CD4-positive, alpha-beta T cell treated with Interleukin-1 beta for 1 hour (primary cell): ENCODE measurements at places on chromosomes 1 and 21.

GRCh38 chr1:33097137-33097611 is 16.2 kb downstream of the AZIN2 start:
- DNase-seq, result no peak

DNA sequence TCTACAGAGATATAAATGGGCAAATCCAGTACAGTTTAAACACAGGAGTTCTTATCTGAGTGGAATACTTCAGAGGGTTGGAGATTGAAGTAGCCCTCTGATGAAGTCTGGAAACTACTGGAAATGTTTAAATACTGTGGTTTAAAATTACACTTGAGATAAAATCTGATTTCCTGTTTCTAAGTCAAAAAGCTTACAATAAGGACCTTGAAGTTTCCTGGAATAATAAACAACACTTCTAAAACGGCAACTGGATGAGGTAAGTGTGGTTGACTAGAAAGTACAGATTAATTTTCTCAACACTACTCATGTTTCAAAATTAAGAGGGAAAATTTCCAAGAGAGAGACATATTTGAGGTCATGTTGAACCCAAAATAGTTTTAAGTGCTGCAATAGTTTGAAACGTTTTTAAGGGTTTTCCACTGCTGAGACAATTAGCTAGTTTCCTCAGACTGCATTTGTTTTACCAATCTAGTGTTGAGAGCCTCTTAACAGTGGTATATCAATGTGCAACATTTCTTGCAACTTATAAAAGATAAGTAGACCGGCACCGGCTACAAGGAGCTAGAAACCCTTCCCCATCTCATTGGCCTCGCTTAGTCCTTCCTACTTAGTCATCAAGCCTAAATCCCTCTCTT is 27.4 kb downstream of the KCNA3 start:
- DNase-seq, result no peak

- DNase-seq, result no peak
These were observed 58.7 kb downstream of the PRDM16 start for GRCh38 chr1:3127738-3128137.

DNA sequence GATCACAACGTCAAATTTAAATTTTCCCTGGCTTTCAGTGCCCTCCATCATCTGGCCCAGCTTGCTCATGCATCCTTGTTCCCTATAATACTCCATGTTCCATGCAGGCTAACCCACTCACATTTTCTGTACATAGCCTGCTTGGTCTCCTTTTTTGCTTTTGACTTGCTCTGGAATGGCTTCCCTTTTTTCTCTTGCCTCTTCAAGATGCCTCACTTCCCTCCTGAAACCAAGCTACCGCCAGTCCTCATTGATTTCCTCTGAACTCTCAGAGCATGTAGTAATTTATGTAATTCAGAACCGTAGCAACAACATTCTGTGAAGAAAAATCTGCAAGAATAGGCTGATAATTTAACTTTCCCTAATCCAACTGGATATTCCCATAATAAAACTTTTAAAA is 10.3 kb downstream of the CAP1 start:
- no peak for DNase-seq

GRCh38 chr1:156928043-156928602 is 7.7 kb downstream of the LRRC71 start:
- no peak for DNase-seq

GRCh38 chr1:75625795-75626194 is 14.9 kb upstream of the SLC44A5 start:
- DNase-seq, result no peak

GRCh38 chr1:165467706-165468105 is 22.8 kb upstream of the RXRG start:
- no peak for DNase-seq

- DNase-seq, result no peak
These were observed 344.4 kb upstream of the PROX1 start for GRCh38 chr1:213643360-213643759.

- no peak for DNase-seq
These were observed 50.2 kb downstream of the UBE4B start for GRCh38 chr1:10082785-10083479.

DNA sequence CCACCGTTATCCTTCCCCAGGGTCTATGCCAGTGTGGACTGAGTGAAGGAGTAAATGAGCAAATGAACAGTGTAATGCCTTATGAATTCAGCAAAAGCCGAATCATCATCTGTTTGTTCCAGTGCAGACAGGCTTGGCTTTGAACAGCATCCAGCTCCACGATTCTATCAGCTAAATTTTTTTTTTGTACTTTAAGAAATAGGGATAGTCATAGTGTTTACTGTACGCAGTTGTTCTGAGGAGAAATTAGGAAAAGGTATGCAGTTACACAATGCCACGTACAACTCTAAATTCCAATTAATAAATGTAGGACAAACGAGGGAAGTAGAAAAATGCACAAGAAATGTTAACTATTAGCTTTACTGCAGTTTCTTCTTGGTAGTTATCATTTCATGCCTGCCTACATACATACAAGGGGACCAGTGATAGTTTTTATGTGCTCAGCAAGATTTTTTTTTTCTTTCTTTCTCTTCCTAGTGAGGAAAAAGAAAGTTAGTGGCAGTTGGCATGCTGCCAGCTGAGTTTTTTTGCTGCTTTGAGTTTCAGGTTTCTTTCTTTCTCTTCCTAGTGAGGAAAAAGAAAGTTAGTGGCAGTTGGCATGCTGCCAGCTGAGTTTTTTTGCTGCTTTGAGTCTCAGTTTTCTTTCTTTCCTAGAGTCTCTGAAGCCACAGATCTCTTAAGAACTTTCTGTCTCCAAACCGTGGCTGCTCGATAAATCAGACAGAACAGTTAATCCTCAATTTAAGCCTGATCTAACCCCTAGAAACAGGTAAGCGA is at the start of gene IFI44L:
TSS of gene IFI44L (plus strand) at position 646 of the 777 bp plus-strand sequence. CDS start 7,468 bp downstream, outside the sequence.
- DNase-seq, result peak; percentile 67

- DNase-seq, result no peak
These were observed 8.6 kb downstream of the C1orf35 start for GRCh38 chr1:228094432-228095016.

- DNase-seq, result no peak
These were observed 88.5 kb downstream of the TRIM11 start for GRCh38 chr1:228317891-228318810.

DNA sequence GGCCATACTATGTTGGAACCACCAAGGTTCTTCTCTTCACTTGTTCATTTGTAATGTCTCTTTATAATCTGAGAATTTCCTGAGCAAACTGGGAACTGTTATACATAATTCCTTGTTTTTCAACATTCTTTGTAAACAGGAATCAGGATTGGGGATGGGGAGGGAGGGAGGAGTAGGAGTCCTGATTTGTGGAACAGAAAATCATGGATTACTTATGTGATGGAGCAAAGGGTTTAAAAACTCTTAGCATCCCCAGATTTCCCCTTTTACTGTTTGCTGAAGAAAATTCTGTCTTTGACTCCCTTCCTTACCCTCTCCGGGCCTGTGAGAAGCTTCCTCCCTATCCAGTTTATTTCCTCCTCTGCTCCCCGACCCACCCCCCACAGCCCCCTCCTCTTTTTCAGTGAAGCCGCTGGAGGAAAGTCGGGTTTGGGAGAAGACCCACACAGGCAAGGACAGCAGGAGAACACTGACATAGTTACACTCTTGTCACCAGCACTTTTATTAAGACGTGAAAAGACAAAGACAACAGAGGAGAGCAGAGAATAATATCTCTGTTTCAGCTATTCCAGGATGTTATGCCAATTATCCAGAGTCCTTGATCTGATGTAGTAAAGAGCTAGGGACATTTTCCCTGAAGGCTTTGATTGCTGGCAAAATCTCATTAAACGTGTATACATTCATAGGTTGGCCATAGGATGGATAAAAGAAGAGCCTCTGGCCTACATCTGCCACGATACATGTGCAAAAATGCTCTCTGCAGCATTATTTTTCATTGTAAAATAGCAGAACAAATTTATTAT is 4.6 kb upstream of the NBPF1 start:
- no peak for DNase-seq

- no peak for DNase-seq
These were observed 85.0 kb downstream of the RGS21 start for GRCh38 chr1:192401825-192402224.

- no peak for DNase-seq
These were observed 1.7 kb downstream of the EPHA2 start for GRCh38 chr1:16153999-16154673.

DNA sequence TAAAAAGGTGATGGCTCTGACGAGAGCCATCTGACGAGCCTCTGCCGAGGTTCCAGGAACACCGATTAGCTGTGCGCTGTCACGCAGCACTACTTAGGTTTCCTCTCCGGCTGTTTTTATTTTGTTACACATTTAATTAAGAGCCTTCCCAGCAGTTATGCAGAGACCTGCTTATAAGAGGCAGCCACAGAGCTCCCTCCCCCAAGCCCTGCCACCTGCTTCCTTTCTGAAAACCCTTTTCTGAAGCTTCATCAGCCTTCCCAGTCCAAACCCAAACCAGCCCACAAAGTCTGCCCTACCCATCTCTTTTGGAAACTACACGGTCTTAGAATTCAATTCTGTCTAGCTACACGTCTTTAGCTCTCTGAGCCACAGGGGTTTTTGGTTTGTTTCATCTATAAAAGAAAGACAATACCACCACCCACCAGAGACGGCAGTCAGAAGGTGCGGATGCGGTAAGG is 49.1 kb downstream of the ERI3 start:
- DNase-seq, result no peak

- no peak for DNase-seq
These were observed 7.2 kb upstream of the TACSTD2 start for GRCh38 chr1:58584082-58584895.

GRCh38 chr1:218611916-218612585 is 266.9 kb downstream of the TGFB2 start:
- no peak for DNase-seq

DNA sequence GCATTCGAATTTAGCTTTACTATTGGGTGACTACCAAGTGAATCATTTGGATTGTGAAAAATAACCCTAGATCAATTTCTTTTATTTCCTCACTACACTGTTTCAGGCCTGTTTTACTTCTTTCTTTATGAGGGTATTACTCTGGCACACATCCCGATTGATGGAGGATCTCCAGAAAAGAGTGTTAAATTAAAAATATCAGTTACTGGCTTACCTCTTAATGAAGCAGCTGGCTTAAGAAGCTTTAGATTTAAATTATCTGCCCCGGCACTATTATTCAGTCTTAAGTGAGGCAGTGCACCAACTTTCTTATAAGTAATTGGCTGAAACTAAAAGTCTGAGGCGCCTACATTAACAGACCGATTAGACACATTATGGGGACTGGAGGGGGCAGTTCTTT is 1097.4 kb downstream of the TTLL7 start:
- no peak for DNase-seq

DNA sequence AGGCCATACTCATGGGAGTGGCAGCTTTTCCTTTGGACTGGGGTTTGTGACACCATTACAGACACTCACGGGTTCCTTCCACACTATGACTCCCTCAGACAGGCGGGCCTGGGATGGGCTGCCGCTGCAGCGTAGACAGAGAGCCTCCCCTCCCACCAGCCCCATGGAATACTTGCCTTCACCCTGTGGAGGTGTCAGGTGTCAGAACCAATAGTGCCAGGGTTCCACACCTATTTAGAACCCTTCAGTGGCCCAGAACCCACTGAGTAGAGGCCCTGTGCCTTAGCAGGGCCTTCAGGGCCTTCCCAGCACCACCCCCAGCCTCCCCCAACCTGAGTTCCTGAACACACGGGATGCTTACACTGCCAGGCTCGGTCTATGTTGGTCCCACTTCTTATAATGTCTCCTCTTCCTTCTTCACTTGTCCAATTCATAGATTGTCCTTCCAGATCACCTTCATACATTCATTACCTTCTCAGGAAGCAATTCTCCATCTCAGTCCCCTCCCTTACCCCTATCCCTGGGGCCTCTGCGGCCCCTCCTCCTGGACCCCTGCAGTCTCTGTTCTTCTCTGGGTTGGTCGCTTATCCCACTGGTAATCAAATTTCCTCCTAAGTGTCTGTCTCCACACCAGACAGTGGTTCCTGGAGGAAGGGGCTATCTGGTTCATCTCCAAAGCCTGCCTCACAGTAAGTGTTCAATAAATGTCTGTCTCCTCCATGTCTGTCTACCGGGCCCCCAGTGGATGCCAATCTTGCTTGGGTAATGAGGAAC is 1.4 kb upstream of the RHBG start:
- DNase-seq, result no peak

DNA sequence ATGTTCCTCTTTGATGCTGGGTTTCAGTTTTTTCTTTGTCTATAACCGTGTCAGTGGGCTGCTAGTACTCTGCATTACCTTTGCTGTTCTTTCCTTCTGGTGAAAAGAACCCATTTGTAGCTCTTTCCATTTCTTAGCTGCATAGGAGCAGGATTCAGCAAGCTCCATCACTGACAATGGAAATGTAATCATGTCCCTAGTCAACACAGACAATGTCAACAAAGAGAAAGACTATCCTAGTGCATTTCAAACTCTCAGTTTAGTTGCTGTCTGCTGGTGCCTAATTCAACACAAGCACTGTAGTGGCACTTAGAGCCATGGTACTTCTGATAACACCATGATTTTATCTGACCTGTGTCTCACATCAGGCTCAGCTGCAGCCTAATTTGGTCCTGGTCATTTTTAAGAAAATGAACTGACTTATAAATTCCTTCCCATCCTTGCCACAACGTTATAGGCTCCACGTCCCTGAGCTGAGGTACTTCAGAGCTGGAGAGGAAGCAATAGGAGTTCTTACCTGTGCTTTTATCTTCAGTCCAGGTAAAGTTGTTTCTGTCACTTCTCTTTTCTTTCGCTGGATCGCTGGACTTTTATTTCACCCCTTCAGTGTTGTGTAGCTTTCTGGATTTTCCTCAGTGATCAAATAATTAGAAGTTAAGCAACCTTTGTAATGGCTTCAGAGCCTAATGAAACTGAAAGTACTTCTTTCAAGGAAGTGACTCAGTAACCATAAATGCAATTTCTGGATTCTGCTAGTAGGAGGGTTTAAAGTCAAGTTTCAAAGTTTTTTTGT is at the start of gene GBP3:
TSS of gene GBP3 (minus strand) at position 700 of the 793 bp plus-strand sequence. CDS start 2,145 bp downstream, outside the sequence.
- peak; percentile 50 for DNase-seq

DNA sequence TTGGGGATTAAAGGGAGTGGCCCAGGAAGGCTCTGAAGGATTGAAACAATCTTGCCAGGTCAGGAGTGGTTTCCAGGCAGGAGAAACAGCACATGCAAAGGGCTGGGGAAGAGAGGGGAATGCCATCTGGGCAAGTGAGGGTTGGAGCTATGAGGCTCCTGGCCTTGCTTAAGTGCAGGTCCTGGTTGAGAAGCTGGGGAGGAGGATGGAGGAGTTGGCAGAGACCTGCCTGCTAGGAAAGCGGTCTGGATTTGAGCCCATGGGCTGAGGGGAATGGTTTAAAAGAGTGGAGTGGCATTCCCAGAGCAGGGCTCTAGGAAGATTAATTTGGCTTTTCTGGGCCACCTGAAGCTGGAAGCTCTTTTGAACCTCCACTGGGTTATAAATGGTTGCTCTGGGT is 9.2 kb downstream of the IGSF21 start:
- no peak for DNase-seq

DNA sequence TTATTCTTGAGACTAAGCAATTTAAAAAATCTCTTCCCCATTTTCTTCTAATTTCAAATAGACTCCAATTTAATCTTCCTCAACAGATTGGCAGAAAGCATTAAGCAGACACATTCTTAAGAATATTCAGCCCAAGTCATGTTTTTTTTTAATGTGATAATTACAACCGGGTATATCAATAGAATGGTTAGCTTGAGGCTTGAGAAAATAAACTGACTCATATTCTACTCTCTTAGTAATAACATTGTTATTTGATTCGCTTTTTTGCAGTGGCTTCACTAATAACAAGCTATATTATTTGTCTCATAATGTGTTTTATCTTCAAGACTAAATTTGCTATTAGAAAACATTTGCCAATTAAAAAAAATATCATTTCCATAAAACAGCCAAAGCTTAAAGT is 488.6 kb upstream of the RGS18 start:
- no peak for DNase-seq

GRCh38 chr1:234965111-234965510 is 163.5 kb downstream of the TOMM20 start:
- DNase-seq, result no peak
